ENCODE measurements at places on chromosomes 7 and 10.

DNA sequence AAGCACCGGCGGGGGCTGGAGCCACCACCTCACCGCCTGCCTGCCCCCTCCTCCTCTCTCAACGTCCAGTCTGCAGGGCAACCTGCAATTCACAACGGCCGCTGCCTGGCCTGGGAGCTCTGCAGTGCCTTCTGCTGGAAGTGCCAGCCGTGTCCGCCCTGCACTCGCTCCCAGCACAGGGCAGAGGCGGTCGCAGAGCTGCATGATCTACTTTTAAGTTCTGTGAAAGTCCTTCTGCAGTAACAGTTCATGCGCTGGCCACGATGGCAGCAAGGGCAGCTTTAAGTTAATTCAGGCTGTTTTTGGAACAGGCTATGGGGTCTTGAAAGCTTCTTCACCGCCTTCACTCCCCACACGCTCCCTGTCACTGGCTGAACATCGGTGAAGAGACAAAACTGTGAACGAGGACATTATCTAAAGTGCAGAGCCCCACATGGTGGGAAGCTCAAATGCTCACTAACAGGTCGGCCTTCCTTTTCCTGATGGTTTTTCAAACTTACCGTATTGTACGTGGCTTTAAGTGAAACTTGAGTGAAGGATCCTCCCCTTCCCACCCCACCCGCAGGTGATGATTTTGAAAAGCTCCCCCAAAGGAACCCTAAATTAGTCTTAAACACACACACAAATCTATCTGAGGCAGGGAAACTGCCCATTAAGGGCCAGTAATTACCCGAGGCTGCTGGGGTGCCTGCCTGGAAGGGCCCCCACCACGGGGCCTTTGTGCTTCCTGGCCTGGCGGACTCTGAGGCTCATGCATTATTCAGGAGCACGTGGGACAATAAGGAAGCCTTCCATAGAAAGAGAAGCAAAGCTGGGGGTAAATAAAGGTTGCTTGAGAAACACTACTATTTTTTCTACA is 504.3 kb downstream of the DNAJB6 start:
- DNase-seq: no peak

- DNase-seq: no peak
These were observed 45.7 kb downstream of the ESYT2 start for GRCh38 chr7:158783595-158783994.

DNA sequence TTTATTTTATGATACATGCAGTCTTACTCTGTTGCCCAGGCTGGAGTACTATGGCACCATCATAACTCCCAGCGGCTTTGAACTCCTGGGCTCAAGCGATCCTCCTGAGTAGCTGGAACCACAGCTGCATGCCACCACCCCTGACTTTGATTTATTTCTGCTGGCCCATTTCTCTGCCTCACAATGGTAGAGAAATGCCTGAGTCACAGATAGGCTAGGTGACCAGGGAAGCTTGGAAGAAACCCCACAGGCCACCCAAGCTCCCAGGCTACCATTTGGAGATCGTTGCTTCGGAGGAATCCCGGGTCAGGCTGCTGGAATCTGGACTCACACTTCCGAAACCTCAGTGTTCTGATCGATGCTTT is 17.4 kb upstream of the BAIAP2L1 start:
- no peak for DNase-seq

DNA sequence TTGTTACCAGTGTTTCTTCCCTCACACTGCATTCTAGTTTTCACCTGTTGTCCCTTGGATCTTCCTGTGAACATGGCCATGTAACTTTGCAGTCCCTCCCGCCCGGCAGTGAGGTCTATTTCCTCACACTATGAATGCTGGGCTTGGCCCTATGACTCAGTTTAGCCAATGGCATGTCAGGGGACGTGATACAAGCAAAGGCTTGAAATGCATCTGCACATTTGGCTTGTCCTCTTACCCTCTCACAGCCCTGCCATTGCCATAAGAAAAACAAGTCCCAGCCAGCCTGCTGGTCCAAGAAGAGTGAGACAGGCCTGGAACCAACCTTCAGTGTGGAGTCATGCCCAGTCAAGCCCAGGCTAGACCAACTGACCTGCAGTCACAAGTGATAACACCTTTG is 17.1 kb upstream of the EZH2 start:
- no peak for DNase-seq

- DNase-seq: no peak
These were observed 53.5 kb downstream of the DNAJB9 start for GRCh38 chr7:108623220-108623619.

GRCh38 chr10:128230401-128230800 is 104.2 kb upstream of the MKI67 start:
- no peak for DNase-seq

- DNase-seq: no peak
These were observed 64.1 kb downstream of the HHEX start for GRCh38 chr10:92753865-92754264.

- DNase-seq: no peak
These were observed 59.0 kb downstream of the IKZF1 start for GRCh38 chr7:50363327-50364060.

DNA sequence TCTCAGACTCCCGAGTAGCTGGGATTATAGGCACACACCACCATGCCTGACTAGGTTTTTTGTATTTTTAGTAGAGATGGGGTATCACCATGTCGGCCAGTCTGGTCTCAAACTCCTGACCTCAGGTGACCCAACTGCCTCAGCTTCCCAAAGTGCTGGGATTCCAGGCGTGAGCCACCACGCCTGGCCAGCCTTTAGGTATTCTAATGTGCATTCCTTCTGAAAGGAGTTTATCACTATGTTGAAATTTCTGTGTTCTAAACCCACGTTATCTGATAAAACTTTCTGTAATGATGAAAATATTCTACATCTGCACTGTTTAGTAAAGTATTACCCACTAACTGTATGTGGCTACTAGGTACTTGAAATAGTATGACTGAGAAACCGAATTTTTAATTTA is 110.6 kb upstream of the IMMP2L start:
- DNase-seq: no peak

DNA sequence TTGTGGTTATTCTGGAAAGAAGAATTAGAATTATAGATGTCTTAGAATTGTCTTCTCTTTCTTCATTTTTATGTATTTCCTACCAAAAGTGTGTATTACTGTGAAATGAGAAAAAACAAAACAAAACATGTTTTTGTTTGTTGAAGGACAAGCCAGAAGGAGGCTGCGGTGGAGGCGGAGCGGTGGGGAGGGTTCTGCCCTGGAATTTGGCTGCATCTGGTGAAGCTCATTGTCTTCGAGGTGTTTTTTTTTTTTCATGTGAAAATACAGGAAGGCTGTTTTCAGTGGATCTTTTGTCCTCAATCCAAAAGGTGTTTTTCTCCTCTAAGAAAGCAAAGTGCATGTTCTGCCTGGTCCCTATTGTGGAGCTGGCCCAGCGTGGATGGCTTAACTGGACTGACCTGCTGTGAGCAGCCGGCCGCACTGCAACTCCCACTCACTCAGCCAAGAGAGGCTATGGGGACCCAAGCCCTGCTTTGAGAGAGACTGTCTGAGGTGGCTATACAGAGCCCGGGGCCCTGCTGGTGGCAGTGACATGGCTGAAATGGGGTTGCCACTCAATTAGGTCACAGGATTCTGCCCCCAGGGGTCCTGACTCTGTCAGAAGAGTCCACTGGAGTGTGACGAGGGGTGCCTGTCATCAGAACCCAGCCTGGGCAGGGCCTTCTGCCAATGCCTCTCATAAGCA is 184.9 kb upstream of the MKI67 start:
- DNase-seq: no peak

- DNase-seq: no peak
These were observed 20.1 kb downstream of the PPP1R17 start for GRCh38 chr7:31707089-31707488.

DNA sequence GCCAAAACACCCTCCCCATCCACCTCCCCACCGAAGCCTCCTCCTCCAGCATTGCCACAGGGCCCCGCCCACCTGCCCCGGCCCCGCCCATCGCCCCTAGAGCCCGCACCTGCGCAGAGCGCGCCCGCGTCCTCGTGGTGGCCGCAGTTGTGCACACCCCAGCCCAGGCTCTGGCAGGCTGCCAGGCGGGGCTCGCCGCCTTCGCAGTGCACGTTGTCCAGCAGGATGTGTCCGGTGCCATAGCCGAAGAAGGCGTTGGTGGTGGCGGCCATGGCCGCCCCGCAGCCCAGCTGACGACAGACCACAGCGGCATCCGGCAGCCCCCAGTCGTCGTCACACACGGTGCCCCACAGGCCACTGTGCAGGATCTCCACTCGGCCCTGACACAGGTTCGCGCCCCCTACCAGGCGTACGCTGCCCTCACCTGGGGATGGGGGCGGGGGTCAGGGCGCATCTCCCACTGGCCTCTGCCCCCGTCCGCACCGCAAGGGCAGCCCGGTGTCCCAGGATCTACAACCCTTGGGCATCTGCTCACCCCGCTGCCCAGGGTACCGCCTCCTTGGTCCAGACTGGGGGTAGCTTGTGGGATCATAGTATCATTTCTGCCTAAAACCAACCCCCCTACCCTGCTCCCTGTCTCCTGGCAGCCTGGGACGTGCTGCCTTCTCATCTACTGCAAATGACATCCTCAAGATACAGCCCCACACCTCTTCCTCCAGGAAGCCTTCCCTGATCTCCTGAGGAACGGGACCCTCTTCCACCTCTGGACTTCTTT is 11.9 kb downstream of the SSC4D start:
- DNase-seq: peak; percentile 64

- DNase-seq: no peak
These were observed 3.8 kb downstream of the CDK6 start for GRCh38 chr7:92832534-92833023.

DNA sequence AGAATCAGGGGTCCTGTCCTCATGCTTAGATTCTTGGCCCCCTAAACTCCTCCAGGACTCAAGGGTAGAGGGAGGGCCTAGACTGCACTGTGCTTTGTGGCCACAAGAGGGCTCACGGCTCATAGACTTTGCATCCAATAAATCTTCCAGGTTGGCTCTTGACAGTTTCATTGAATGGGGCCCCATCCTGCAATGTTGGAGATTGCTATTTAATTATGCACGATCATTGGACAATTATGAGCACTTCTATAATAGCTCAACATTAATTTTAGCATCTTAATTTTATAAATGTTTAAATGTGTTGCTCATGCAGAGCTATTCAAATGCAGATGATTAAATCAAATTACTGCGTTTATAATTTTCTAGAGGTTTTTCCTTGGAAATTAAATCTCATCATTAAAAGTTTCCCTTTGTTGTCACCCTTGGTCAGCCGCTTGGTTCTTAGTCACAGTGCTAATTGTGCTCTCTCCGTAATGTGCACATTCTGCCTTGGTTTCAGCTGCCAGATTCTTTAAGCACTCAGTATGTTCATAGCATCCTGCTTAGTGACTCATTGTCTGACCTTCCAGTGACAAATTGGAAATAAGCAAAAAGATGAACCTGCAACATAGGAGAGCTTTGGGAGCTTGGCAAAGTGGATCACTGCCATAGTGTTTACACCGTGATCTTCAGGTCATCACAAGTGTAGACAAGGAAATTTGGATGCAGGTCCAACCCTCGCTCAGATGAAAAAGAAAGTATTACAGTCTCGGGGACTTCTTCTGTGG is 33.4 kb upstream of the PLPP4 start:
- peak; percentile 4 for DNase-seq

DNA sequence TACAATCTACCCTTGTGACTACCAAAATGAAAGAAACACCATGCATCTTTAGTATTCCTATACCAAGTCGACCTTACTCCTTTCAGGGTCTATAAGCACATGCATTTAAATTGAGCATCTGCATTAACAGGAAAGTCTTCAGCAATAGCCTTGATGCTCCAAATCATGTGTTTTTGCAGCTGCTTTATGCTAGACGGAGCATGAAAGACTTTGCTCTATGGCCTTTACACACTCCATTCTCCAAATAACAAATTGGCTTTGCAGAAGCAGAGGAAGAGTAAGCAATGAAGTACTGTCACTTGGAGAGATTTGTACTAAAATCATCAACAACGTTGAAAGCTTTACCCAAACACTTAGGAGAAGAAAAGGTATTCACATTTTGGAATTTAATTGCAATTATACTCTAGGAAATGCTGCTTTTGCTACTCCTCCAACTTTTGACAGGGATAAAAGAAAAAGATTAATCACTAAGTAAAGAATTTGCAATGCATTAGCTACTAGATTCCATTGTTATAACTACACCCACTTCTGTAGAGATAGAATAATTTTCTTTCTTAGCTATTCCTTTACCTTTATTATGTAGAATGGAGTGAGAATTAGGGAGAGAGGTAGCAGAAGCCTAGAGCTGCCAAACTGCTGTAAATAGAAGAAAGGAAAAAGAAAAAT is 131.8 kb downstream of the SEMA3E start:
- peak; percentile 69 for DNase-seq

DNA sequence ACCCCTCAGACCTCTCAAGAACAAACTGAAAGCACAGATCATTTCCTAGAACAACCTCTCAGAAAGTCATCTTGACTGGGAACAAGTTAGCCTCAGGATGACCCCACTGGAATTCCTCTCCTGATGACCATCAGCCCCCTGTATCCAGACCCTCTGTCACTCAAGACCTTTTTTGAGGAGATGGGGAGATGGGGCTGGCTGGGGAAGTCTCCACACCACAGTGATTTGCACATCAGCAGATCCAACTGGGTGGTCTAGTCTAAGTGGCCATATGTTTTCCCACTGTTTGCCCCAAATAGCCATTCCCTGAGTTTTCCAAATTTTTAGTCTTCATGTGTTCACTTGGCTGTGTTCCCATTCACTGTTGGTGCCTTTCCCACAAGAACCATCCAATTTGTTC is 452.4 kb upstream of the NPVF start:
- no peak for DNase-seq
